CD4-positive, alpha-beta T cell treated with Interleukin-1 beta for 1 hour (primary cell): ENCODE measurements at places on chromosomes 13 and 19.

DNA sequence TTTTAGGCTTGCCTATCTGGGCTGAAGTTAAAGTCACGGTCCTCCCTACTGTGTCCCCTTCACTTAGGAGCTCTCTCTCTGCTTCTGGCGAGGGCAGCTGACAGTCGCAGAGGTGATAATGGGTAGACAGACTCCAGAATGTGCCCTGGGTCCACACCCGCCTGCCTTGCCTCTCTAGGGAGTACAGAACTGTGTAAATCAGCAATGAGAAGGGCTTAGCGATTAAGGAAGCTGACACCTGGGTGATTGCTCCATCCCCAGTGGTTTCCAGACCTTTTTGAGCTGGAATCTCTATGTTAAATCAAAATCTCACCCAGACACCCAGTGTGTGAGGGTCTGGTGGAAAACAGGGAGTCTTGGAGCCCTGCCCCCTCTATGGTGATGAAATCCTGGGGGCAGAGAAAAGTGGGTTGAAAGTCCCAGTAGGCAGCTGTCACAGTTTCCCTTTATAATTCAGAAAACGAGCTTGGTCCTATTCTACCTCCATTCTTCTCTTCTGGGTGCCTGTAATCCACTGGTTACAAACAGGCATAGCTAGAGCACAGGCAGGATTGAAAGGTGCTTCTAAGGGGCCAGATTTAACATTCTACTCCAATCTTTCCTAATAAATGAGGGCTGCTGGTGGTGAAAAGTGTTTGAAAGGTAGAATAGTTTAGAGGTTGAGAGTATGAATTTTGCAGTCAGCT is 46.9 kb downstream of the OLFM4 start:
- no peak for DNase-seq

DNA sequence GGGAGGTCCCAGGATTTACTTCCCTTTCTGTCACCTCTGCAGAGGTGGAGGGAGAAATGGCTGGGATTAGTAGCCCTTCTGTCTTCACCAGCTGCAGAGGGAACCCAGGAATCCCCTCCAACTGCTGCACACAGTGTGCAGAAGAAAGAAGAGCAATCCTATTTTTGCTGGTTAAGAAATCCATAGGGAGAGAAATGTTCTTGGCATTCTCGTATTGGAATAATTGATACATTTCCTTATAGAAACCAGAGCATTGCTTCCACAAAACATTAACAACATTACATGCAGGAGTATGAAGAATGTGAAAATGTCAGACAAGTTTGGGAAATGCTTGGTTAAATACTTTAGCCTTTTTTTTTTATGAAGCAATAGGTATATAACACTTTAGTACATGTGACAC is 48.3 kb upstream of the KLF12 start:
- no peak for DNase-seq

GRCh38 chr13:109778102-109778542 is 8.3 kb downstream of the IRS2 start:
- no peak for DNase-seq

DNA sequence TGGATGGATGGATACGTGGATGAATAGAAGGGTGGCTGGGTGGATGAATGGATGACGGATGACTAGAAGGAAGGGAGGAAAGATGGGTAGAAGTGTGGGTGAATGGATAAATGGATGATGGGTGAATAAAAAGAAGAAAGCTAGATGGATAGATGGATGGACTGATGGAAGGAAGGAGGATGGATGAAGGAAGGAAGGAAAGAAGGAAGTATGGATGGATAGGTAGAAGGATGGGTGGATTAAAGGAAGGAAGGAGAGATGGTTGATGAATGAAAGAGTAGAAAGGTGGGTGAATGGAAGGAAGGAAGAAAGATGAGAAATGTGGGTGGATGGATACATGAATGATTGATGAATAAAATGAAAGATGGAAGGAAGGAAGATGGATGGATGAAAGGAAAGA is 14.5 kb downstream of the ARHGEF18 start:
- no peak for DNase-seq

DNA sequence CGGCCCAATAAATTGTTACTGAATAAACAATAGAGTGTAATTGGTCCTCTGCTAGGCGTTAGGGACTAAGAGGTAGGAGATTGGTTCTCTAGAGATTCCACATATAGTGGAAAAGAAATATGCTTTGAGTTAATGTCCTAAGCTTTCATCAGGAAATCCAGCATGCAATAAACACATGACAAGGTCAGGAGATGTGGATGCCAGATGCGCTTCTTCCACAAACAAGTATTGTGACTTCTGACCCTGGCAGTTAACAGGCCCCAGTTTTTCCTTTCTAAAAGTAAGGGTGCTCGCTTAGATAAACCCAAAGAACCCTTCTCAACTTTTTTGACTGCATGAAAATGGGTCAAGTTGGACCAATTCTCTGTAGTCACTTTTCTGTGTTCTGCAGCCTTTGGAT is 146.5 kb upstream of the SOX21 start:
- DNase-seq, result no peak

DNA sequence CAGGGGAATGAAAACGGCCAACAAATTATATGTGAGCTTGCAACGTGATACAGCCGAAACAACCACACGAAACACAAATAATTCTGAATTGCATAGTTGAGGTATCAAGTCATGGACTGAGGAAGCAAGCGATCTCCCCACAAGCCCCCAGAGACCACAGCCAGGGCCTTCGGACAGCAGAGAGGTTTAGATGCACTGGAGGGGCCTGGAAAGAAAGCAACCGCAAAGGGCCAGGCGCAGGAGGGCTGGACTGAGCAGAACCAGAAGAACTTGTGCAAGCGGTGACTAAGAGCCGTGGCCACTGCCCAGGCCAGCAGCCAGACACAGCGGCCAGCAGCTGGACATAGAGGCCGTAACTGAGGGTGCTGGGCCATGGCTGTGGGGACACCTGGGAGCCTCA is 131.4 kb downstream of the TNFRSF19 start:
- DNase-seq, result no peak

DNA sequence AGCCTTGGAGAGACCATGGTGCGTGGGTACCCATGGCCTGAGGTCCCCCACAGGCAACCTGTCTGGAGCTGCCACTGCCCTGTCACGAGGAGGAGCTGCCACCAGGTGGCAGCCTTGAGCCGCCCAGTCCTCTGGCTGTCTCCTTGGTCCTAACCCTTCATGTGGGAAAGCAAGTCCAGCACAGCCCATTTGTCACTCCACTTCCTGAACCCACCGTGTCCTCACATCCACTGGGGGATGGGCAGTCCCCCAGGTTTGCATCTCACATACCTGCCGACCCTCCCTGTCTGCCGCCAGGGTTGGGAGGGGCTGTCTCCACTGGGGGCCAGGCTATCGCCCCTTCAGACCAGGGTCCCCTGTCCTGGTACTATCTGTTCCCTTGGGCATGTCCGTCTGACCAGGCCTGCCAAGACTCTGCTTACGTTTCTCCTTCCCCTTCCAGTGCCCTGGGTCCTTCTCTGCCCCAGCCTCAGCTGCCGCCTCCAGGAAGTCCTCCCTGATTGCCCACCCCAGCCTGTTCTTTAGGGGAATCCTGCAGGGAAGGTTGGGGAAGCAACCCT is 4.5 kb downstream of the FAM174C start:
- peak; percentile 82 for DNase-seq
